NCI-H1092 treated with DMSO at 0.1 percent for 48 hours (cell line): ENCODE measurements at places on chromosomes 16 and 17.
A peak's percentile ranks its signal among the peaks of the same experiment; 100 is the strongest.

- no peak for DNase-seq
Measured at GRCh38 chr16:88303890-88304819, 78.6 kb upstream of the ZNF469 start.

- no peak for DNase-seq
Measured at GRCh38 chr16:12119562-12119961, 143.0 kb downstream of the SNX29 start.

GRCh38 chr17:266701-267667 lies 85.5 kb upstream of the DOC2B start:
- DNase-seq, result no peak

DNA sequence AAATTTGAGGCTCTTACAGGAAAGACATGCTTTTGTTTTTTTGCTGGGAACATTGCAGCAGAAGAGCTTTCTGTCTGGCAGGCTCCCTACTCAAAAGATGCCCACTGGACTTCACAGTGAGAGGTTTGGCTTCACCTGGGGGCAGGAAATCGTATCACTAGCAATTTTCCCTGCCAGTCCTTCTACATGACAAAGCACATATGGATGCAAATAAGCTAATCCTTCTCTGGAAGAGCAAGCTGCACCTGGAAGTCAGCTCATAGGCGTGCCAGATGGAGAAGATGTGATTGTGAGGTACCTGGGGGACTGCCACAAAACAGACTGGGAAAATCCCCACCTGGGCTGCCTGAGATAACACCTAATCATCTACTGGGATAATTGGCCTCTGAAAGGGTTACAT lies 195.0 kb upstream of the CPHXL start:
- no peak for DNase-seq

DNA sequence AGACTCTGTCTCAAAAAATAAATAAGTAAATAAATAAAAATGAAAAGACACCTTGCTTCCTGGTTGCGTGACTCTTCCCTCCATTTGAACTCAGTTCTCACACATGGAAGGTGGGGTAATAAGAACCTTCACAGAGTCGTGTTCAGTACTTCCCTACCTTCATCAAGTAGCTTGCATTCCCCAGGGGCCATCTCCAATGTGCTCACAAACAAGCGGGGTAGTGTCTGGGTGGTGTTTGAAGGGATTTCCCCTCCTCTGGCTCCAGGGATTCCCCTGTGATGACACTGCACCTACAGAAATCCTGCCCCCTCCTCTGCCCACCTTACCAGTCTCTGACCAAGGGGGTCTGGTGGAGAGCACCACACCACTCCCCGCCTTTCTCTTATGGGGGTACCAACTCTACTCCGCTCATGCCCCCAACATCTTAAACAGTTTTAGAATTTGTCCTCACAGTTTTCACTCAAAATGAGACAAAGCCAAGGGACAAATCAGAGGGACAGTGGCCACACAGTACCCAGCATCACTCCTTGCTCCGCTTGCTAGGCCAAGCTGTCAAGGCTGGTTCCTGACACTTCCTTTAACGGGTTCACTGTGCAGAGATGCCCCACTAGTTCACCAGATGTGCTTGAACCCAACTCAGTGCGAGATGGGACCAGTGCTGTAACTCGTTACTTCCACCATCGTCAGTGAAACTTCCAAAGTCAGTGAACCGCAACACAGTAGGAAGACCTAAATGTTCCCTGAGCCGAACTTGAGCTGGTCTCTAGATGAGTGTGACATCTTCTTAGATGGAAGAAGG lies 69.1 kb downstream of the COPRS start:
- no peak for DNase-seq

GRCh38 chr17:41733348-41734138 lies 900 bp downstream of the HAP1 start:
- no peak for DNase-seq

GRCh38 chr16:79943736-79944135 lies 343.2 kb upstream of the MAF start:
- DNase-seq, result no peak

GRCh38 chr16:85677383-85677967 lies 11.3 kb downstream of the GINS2 start:
- DNase-seq, result no peak

DNA sequence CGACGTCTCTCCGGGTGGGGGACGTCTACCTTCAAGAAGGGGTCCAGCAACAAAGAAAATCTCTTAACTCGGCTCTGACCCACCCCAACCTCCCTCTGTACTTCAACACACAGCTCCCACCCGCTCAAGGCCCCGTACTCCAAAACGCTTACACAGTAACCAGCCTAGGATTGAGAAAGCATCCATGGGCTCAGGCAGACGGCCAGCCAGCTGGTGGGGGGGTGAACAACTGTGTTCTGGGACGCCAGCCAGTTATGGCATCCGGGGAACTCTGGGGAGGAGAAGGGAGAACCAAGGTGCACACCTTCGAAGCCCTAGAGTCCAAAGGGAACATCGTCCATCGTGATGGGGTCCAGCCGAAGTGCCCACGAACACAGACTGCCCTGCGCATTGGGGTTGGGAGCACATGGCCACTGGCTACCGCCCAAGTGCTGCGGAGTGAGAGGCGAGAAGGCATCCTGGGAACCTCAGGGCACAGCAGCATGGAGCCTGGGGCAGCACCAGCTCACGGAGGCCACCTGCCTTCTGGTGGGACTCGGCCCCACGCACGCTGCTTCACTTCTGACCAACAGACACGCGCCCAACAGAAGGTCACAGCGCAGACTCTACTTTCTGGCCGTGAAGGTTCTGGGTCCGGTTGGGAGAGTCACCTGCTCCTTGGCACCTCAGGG lies 14.3 kb downstream of the SLC16A3 start:
- DNase-seq, result no peak

DNA sequence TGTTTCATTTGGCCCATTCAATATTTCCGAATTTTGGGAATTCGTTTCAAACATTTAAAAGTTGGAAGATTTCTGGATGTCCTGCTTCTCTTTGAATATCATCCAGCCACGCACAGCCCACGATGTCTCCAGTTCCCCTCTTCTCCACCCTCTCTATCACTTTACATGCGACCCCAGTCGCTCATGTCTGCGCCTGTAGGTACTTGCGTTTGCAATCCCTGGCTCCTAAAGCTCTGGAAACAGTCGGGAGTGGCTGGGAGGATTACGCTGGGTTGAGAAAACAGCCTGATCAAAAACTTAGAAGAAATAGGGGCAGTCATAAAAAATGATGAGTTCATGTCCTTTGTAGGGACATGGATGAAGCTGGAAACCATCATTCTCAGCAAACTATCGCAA lies 1.5 kb upstream of the SBK1 start:
- DNase-seq, result no peak

DNA sequence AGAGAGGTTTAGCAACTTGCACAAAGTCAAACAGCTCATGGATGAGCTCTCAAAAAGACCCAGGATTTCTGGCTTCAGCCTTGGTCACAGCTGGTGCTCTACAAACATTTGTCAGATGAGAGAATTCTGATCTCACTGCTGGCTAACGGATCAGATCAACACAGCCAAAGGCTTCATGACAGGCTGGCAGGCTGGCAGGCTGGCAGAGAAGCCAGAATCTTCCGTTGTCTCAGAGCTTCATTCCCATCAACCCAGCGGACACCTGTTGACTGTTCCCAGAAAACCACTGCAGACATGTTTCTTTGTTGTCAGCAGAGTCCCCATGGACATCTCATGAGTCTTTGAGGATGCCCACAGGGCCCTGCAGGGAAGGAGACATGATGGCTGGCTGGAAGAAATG lies 303.8 kb upstream of the ASIC2 start:
- no peak for DNase-seq

- no peak for DNase-seq
Measured at GRCh38 chr17:36827081-36827480, 110.2 kb upstream of the LHX1 start.

GRCh38 chr17:65495122-65496055 lies 66.1 kb downstream of the AXIN2 start:
- no peak for DNase-seq

- peak; percentile 58 for DNase-seq
Measured at GRCh38 chr17:32007463-32008298, 498 bp downstream of the LRRC37B start.

DNA sequence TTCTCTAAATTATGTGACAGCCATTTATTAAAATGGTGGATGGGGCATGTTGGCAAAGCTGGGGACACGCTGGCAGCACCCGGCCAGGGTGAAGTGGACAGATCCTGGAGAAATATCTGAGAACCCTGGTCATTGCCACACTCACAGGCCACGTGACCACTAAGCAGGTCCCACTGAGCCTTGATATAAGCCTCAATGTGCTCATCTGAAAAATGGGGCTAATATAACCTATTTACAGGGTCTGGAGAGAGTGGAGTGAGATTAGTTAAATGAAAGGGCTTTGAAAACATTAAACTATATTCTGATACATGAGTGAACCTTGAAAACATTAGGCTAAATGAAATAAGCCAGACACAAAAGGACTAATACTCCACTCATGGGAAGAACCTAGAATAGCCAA lies 108.9 kb downstream of the RBFOX3 start:
- DNase-seq, result no peak

DNA sequence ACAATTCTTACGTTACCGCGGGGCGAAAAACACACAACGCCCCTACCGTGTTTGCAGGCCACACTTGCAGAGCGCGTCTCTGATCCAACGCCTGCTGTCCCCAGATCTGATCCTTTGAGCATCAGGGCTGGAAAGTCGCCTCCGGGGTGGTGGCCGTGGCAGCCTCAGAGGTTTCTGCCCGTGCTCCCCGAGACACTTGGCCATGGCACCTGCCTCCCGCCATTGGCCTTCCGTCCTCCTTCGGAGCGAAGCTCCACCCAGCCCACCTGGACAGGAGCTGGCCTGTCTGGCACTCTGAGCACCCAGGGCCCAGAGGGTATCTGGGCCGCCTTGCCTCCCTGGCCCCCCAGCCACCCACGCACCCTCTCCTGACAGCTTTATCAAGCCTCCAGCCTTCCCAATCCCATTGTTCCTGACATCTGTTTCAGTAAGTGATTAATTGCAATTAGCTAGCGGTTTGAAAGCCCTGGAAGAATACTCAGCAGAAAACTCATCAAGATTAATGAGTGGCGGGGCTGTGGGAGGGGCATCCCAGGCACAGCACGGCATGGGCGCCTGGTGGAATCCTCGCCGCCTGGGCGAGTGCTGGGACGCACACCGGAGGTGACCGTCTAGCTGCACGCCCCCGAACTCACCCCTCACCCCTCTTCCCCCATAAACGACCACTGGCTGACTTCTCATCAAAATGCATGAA lies 181.5 kb upstream of the GSE1 start:
- DNase-seq, result no peak

GRCh38 chr17:64443086-64443760 lies 5.7 kb upstream of the MILR1 start:
- DNase-seq, result no peak

DNA sequence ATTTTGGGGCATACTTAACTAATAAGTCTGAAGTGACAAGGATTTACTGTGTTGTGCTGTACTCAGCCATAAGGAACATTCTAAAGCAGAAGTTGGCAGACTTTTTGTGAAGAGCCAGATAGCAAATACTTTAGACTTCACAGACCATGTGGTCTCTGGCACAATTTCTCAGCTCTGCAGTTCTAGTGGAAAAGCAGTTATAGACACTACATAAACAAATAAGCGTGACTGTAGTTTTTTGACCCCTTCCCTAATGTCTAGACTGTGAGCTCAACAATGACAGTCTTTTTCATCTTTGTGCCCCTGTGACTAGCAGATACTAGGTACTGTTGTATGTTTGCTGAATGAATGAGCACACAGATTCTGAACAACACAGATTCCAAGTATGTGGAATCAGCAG lies 4.9 kb downstream of the RPAIN start:
- no peak for DNase-seq

DNA sequence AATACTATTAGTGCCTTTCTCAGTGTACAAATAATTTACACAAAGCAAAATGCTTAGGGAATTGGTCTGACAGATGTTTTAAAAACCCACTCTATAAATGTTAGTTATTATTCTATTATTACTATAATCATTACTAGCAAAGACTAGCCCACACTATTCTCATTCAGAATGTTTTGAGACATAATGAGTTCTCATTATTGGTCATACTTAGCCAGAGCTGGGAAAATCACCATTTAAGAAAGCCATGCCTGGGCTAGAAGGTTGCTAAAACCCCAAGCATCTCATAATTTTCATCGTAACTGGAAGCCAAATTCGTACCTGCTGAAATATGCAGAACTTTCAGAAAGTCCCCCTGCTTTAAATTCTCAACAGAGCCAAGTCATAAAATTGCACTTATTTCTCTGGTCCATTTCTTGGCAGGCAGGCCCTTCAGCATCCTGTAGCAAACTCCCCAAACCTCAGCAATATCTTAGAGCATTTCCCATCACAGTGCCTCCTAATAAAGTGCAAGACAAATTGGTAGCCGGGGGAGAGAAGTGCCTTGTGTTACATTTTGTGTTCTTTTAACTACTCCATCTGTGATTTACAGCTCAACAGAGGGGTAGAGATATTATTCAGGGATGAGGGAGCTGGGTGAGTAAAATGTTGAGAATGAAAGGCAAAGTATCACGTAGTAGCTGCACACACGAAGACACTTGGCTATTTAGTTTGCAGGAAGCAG lies 79.8 kb upstream of the ADAMTS18 start:
- no peak for DNase-seq

DNA sequence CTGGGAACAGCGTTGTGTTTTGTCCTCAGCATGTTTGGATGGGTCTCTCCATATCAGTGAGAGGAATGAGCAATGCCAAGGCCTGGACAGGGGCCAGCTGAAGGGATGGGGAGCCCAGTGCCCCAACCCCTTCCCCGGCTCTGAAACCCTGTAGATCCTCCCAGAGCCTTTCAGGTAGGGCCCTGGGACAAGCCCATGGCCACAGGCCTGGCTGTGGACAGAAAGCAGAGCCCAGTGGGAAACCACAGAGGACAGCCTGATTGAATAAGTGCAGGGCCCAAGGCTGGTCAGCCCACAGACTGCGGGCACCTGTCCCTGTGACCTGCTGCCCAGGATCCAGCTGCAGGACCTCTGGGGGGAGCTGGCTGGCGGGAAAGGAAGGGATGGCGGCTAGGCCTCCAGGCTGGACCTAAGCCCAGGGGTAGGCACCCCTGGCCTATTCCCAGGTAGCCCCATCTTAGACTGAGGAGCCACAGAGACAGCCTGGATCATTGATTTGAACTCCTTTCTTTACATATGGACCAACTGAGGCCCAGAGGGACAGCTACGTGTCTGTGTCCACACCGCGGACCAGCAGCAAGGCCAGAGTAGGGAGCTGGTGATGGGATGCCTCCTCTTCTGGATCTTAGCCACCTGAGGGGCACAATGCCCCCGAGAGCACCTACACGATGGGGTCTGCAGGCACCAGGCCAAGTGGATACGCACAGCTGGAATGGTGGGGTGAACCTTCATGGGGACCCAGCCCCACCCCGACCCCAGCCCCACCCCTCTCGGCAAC lies 1.3 kb downstream of the CCDC102A start:
- DNase-seq, result no peak
